ENCODE measurements at places on chromosomes 13 and 19. TPM values are rescaled to one million over a fixed set of nuclear protein-coding genes. Genes with fewer than 3 reads are reported as not detected.

- no peaks in the 10 kb centered on the region for H3K27me3 ChIP-seq
- DNase-seq, result peak; percentile 85
- no peaks in the 10 kb centered on the region for H3K36me3 ChIP-seq
- H3K4me1 ChIP-seq, result peaks cover 42% of the 10 kb centered on the region
Observed at GRCh38 chr13:44918326-44919103, 70.8 kb downstream of the NUFIP1 start.

DNA sequence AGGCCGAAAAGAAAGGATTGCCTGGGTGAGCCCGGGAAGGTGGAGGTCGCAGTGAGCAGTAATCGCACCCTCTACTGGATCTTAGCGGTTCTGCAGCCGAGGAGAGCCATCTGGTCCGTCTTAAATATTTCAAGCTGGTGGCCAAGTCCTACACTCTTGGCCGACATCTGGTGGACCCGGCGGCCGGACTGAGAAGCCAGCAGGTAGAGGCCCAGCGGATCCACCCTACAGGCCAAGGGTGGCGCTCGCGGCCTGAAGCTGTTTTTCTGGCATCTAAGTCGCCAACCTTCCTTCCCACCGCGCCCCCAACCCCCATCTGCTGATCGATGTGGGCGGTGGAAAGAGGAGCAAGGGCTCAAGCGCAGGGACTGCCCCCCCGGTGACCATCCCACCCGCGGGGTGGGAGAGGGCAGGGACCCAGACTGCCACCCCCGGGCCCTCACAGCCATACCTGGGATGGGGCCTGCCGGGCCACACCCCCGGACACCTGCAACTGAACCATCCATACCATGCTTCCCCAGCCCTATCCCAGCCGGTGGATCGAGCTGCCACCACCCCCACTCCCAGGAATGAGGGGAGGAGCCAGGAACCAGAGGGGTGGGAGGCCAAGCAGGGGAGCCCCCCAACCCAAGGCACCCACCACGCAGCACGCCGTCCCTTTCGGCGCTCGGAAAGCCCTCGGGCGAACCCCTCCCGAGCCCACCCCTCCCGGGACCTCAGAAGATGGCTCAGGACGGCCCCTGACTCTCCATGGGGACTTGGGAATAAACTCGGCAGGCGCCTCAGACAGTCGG, 46.3 kb upstream of the ZNF730 start:
- H3K27me3 ChIP-seq, result no peaks in the 10 kb centered on the region
- no peaks in the 10 kb centered on the region for H3K4me1 ChIP-seq
- DNase-seq, result no peak
- peak overlapping the region; percentile 23 for H3K4me3 ChIP-seq

CEACAM21 gene
- not detected for total RNA-seq

DNA sequence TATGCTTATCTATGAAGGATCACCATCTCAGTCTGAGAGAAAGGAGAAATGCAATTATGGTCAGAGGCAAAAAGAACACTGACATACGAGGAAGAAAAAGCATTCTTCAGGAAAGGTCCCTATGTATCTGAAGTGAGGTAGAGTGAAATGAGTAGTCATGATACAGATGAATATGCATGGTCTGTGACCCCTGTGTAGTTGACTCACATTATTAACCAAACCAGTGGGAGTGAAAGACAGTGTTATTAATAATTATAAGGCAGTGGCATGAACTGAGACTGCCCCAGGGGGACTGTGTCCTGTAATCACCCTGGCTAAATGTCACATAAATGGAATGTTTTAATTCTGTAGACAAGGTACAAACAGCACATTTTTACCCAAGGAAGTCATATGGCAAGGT, 1320.2 kb upstream of the PCDH9 start:
- no peaks in the 10 kb centered on the region for H3K4me1 ChIP-seq
- DNase-seq, result no peak
- no peaks in the 10 kb centered on the region for H3K27me3 ChIP-seq
- no peak overlapping the region for H3K4me3 ChIP-seq
- no peak overlapping the region for H3K27ac ChIP-seq

DACT3 gene
- total RNA-seq, result 0.36 TPM

DNA sequence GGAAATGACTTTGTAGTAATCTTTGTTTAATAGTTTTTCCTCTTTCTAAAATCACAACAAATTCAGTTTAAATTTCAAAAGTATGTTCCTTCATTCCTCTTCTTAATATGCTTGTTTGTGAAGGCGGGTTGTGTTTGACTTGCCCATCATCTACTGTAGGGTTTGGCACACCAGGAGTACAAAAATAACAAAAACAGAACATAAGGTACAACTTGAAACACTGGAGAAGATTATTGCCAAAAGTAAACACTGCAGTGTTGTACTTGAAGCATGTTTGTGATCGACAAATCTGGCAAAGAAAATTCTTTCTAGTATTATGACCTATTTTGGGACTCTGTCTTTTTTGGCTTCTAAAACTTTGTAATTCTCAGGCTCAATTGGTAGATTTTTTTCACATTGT, 518.6 kb downstream of the SLITRK5 start:
- H3K27ac ChIP-seq, result no peak overlapping the region
- H3K4me1 ChIP-seq, result no peaks in the 10 kb centered on the region
- no peaks in the 10 kb centered on the region for H3K27me3 ChIP-seq

PCDH20 gene
- 0.56 TPM for total RNA-seq

- no peaks in the 10 kb centered on the region for H3K4me1 ChIP-seq
- H3K27ac ChIP-seq, result no peak overlapping the region
- H3K4me3 ChIP-seq, result no peak overlapping the region
Observed at GRCh38 chr13:38905081-38905480, 85.5 kb downstream of the STOML3 start.

CDX2 gene
- not detected for total RNA-seq

GRCh38 chr19:44212866-44213346, 574 bp downstream of the ZNF227 start:
- no peaks in the 10 kb centered on the region for H3K27me3 ChIP-seq
- H3K4me3 ChIP-seq, result peak overlapping the region; percentile 87
- H3K27ac ChIP-seq, result peak overlapping the region; percentile 87
- no peak for DNase-seq

DNA sequence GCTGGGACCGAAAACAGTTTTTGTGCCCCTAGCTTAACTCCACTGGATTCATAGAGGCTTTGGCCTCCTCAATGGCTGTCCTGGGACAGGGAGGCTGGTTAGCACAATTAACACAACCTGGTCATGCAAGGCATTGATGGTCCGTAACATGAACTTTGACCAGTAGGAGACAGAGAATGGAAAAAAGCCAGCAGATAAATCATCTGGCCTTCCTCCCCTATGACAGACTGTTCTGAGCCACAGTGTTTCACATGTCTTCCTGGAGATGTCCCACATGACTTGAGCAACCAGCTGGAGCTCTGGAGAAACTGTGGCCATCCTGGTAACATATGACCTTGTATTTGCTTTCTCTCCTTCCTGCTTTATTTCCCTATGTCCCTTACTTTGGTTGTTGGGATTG, 244.2 kb downstream of the UQCRFS1 start:
- H3K36me3 ChIP-seq, result no peaks in the 10 kb centered on the region
- no peaks in the 10 kb centered on the region for H3K27me3 ChIP-seq
- no peak overlapping the region for H3K27ac ChIP-seq
- no peak for DNase-seq
- H3K4me3 ChIP-seq, result no peak overlapping the region
- peaks cover 3% of the 10 kb centered on the region for H3K4me1 ChIP-seq

VMAC gene
- 1.7 TPM for total RNA-seq

Data from gastrocnemius medialis (tissue), 4 donors.